NCI-H2107 (cell line): ENCODE measurements at places on chromosomes 5 and 9.

- no peak for DNase-seq
These were observed 62.8 kb downstream of the GNA14 start for GRCh38 chr9:77585335-77585786.

GRCh38 chr9:109391176-109391575 lies 70.3 kb upstream of the EPB41L4B start:
- no peak for DNase-seq

DNA sequence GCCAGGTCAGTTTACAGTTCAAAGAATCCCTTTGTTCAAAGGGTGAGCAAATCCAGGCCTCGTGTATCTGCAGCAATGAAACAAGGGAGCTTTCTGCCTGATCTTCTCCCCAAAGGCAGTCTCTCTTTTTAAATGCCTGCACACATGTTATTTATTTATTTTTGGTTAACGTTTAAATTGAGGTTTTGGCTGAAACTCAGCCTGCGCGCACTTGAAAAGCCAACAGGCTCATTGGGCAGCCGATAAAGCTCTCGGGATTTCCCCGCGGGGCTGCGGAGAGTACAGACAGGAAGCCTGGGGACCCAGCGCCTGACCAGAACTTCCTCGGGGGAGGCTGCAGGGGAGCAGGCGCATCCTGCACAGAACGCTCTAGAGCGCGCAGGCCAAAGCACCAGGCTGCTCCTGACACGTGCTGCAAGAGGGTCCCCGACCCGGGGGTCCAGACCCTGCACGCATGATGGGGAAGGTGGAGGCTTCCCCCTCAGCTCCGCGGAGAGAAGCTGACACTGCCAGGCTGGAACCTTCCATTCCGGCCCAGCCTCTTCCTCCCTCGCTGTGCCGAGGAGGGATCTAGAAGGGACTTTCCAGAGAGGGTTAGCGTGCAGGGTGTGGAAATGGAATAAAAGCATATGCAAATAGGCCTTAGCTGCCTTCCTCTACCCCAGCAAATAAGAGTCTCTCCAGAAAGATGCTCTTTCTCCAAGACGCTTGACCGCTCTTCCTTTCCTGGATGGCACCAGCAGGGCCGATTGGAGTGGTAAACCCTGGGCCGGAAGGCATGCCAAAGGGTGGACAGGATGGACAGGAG lies 46.1 kb downstream of the PTTG1 start:
- DNase-seq, result no peak

- DNase-seq, result no peak
These were observed 158.1 kb downstream of the HACD4 start for GRCh38 chr9:20873240-20873865.

DNA sequence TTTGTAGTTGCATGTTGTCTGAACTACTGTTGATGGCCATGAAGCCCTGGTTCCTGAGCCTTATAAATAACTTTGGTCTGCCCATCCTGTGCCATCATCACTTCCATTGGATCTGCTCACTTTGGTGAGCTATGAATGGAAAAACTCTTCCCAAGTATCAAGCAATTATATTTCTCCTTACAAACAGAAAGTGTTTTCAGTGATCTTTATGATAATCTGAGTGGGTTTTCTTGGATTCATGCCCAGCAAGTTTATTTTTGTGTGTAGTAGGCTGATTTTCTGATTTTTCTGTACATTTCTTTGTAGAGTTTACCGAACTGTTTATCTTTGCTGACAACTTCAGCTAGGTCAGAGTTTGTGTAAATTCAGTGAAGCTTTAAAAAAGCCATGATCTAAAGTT lies 31.0 kb downstream of the CAMK4 start:
- no peak for DNase-seq

DNA sequence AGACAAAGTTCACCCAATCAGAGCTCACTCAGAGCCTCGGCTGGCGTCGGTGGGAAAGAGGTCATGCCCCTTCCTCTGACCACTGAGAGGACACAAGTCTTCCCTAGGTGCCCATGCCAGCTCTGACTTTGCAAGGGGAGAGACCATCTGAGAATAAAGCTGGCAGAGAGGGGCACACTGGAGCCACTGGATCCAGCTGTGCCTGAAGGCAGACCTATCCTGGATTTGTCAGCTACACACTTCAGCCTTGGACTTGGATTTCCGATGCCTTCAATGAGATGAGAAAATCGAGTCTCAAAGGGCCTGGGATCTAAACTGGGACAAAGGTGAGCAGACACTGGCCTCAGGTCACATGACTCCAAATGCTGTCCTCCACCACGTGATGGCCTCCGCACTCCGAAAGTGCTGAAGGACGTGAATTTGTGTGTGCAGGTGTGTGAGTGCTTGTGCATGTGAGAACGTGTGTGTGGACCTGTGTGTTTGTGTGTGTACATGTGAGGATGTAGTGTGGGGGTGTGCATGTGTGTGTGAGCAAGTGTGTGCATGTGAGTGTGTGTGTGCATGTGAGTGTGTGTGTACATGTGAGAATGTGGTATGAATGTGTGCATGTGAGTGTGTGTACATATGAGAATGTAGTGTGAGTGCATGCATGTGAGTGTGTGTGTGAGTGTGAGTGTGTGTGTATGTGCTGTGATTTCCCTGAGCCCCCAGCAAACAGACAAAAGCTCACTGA lies 37.9 kb downstream of the BARX1 start:
- DNase-seq, result no peak

GRCh38 chr9:136289651-136290507 lies 14.0 kb downstream of the CCDC187 start:
- DNase-seq, result no peak

GRCh38 chr9:8011974-8012373 lies 212.4 kb upstream of the DMAC1 start:
- DNase-seq, result peak; percentile 30

DNA sequence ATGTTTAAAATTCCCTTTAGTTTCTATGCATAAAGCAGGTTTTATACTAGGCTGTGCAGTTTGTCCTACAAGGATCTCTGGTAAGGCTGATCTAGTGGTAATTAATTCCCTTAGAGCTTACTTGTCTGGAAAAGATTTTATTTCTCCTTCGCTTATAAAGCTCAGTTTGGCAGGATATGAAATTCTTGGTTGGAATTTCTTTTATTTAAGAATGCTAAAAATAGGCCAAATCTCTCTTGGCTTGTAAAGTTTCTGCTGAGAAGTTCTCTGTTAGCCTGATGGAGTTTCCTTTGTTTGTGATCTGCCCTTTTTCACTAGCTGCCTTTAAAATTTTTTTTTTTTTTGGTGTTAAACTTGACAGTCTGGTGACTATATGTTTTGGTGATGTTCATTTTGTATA lies 237.1 kb upstream of the TLE4 start:
- no peak for DNase-seq

GRCh38 chr9:97506306-97506705 lies 4.8 kb downstream of the TMOD1 start:
- DNase-seq, result no peak

DNA sequence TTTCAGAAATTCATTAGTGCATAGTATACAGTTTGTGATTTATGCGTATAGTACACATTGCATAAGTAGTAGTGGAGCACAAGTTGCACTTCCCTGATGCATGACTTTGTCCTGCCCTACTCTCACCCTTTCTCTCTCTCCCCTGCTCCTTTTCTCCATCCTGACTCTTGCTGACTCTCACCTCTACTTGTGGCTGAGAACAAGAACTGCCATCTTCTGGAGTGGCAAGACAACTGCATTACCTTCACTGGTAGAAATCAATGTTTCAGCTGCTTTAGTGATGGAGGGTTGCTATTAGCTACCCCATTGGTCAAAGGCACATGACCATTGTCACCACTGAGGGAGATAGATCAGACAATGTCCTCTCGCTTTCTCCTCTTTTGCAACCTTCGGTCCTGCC lies 26.9 kb downstream of the SPEF2 start:
- DNase-seq, result no peak

GRCh38 chr5:77354454-77354853 lies 137.7 kb downstream of the WDR41 start:
- no peak for DNase-seq

DNA sequence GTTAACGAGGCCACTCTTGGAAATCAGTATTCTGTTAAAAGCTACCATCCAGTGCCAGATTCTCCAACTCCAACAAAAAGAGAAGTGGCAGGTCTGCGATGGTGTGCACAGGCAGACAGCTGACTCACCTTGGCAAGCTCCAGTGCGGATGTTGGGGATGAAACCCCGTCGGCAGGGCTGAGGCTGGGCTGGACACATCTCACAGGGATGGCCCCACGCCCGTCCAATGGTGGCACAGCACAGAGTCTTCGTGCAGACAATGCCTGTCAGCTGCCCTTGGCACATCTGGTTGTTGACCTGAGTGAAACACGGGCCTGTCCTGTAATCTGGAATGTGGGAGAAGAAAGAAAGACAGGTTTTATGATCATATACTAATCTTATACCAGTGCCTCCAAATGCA lies 73.4 kb downstream of the FBN2 start:
- no peak for DNase-seq

DNA sequence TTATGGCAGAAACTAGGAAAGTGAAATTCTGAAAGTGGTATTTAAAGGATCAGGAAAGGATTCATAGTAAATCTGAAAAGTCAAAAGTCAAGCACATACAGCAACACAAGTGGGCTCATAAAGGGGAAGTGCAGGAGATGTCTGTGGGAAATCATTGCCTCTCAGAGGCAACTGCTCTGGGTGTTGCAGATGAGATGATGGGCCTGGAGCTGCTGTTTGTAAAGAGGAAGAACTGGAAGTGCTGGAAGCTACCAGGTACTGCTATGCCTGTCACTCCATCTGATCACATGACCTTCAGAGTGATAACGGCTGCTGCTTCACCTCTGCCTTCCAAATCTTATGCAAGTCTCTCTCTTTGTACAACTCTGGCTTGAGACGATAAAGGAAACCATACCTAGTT lies 55.9 kb downstream of the ADRB2 start:
- no peak for DNase-seq

DNA sequence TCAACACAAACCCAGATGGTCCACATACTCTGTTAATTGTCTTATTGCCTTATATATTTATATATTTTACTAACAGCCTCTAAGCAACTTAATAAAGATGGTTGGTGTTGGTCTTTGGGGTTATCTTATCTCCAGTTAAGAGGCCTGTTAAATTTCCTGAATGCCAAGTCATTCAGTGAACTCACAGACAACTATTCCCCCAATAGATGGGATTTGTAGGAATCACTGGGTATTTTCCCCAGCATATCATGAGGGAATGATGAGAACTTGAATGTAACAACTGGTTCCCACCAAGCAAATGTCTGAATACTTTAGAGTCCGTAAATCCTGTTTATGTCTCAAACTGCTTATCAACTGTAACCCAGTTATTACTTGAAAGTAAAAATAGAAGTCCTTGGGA lies 42.7 kb upstream of the RETREG1 start:
- DNase-seq, result no peak

DNA sequence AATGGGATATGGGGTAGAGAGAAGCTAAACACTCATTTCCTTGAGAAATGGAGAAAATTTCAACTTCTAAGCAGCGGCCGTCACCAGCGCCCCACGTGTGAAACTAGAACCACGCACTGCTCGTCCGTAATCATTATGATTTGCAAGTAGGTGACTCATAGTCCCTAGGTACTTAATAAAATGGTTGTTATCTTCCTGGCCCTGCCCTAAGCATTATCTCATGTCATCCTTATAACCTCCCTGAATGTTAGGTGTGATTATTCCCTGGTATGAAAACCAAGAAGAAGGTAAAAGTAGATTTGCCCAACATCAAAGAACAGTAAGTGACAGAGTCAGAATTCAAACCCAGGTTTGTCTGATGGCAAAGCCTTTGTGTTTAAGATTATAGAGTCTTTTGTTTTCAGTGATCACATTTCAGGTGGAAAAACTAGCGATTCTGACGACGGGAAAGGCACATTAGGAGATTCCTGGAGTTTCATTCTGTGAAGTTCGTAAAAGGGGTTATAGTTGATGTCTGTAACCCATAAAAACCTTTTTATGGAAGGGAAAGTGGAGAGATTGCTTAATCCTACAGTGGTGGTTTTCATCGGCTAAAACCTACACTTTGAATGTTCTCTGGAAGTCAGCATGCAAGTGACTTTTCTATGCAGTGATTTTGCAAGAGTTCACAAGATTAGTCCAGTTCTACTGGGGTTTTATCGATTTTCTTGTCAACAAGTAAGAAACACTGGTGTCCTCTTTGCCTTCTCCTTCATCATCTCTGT lies 202.9 kb upstream of the WWC1 start:
- DNase-seq, result no peak

GRCh38 chr5:38330207-38330606 lies 71.8 kb downstream of the EGFLAM start:
- DNase-seq, result no peak

- DNase-seq, result no peak
These were observed 459.9 kb upstream of the NMUR2 start for GRCh38 chr5:152864991-152865390.

- no peak for DNase-seq
These were observed 194.8 kb downstream of the CRB2 start for GRCh38 chr9:123550797-123551196.

- DNase-seq, result no peak
These were observed 304.6 kb downstream of the ACTL7B start for GRCh38 chr9:108551030-108551841.

GRCh38 chr9:68708513-68708912 lies 3.5 kb downstream of the PIP5K1B start:
- DNase-seq, result no peak

DNA sequence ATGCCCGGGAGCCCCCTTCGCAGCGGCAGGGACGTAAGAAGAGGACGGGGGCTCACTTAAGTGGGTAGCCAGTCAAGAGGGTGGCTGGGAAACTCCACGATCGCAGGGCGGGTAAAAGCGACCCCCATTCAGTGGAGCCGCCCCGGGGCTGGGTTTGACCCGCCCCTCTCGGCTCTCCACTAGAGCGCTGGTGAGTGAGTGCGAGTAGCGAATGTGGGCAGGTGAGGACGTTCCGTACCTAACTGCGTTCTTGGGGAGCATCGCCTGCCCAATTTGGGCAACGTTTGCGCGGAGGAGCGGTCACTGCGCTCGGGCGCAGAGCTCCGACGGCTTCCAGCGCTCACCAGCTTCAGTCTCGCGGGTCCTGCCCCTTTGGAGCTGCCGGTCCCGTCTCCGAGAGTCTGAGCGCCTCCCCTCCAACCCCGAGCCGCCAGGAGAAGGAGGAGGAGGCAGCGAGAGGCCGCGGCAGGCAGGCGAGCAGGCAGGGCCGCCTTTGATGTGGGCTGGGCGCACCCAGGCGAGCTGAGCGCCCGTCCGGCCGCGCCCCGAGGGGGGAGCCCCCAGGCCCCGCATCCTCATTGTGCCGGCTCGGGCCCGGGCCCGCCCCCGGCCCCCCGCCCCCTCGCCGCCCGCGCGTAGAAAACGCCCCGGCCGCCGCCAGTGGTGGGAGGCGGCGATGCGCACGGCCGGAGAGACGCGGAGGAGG lies at the start of gene FGF18:
Gene FGF18 (plus strand): TSS at position 666 of the 706 bp plus-strand sequence. CDS start 553 bp downstream, outside the sequence.
- no peak for DNase-seq

DNA sequence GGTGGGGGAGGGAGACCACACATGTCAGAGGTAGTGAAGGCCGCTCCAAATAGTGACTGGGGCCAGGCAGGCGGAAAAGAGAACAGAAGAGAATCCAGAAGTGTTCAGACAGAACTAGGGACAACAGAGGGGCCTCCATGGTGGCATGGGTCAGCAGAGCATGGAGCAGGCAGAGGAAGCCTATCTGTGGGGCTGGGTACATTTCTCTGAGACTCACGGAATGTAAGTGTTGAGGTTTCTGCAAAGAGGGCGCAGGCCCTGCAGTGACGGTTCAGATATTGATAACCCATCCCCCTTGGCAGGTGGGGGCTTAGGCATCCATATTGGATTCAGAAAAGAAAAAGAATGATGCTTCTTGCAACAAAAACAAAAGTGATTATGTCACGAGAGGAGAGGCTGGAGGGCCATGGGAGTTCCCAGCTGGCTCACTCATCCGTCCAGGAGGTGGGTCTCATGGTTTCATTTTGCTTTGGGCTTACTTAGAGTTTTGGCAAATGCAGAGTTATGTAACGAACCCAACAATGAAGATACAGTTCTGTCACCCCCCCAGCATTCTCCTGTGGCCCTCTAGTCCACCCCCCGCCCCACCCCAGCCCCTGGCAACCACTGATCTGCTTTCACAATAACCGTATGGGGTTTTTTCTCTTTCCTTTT lies 5.4 kb upstream of the RMND5B start:
- no peak for DNase-seq
